ENCODE measurements at places on chromosomes 11 and 22. TPM values are rescaled to one million over a fixed set of nuclear protein-coding genes. Genes with fewer than 3 reads are reported as not detected.

- no peak for DNase-seq
These were observed 1.8 kb downstream of the BCL9L start for GRCh38 chr11:118923721-118924587.

GRCh38 chr11:4704054-4704789, at the start of gene MMP26:
TSS of gene MMP26 (plus strand) at chr11:4704784.
- DNase-seq: no peak

DNA sequence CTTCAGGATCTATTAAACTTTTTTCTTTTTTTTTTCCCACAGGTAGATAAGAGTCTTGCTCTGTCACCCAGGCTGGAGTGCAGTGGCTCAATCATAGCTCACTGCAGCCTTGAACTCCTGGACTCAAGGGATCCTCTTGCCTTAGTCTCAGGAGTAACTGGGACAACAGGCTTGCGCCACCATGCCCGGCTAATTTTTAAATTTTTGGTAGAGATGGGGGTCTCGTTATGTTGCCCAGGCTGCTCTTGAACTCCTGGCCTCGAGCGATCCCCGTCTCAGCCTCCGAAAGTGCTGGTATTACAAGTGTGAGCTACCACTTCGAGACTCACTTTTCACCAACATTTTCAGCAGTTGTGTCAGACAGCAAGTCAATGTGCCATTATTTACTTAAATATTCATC, 962 bp downstream of the SIRT3 start:
- no peak for DNase-seq

- DNase-seq: peak; percentile 55
These were observed 93.7 kb upstream of the SPON1 start for GRCh38 chr11:13868710-13869397.

The OR52E8 gene
- not detected for total RNA-seq

The PHLDA2 gene
- total RNA-seq: 34.4 TPM
